Keratinocyte (primary cell): ENCODE measurements at places on chromosomes 16 and 17. TPM values are rescaled to one million over a fixed set of nuclear protein-coding genes. Genes with fewer than 3 reads are reported as not detected.
A peak's percentile ranks its signal among the peaks of the same experiment; 100 is the strongest.

DNA sequence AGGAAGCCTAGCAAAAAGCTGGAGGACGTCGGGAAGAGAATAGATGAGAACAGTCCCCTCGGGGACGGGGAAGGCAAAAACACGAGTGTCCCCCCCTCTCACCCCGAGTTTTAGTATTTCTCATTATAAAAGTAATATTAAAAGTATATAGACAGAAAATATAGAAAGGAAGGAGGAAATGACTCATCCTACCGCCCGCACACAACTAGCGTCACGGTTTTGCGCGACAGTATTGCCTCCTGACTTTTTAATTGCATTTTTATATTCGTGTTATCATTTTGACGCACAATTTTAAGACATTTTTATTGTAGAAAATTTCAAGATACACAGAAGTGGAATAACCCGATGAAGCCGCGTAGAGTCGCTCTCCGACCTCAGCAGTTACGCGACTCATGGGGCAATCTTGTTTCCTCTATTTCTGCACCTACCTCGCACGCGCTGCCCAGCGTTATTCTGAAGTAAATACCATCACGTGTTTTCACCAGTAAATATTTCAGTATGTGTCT lies 652 bp upstream of the SLC25A19 start:
- no peak for DNase-seq

- no peak for DNase-seq
These were observed 6.9 kb downstream of the GOT2 start for GRCh38 chr16:58727028-58727781.

- no peak for DNase-seq
These were observed 3.3 kb upstream of the CA7 start for GRCh38 chr16:66840883-66841282.

GRCh38 chr17:13920413-13920812 lies 148.9 kb upstream of the COX10 start:
- no peak for DNase-seq

INCA1 gene
- 0.21 to 0.39 TPM (median 0.26 TPM) in 3 replicates for polyA plus RNA-seq

DNA sequence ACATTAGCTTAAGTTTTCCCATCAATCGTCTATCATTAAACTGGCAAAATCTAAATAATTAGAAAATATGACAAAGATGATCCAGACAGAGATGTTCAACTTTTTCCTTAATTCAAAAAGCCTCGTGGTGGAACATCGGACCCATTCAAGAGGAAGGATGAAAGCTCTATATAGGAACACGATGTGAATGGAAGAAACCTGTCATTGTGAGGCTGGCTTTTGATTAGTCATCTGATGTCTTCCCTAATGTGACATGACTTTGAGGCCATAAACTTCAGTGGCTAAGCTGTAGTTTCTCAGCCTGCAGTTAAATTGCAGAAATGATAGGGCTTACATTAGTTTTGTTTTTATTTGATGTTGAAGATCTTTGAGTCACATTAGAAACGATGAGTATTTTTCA lies 1.0 kb downstream of the AMZ2 start:
- no peak for DNase-seq

- DNase-seq = no peak
These were observed 17.9 kb upstream of the CD300E start for GRCh38 chr17:74641224-74641957.

DNA sequence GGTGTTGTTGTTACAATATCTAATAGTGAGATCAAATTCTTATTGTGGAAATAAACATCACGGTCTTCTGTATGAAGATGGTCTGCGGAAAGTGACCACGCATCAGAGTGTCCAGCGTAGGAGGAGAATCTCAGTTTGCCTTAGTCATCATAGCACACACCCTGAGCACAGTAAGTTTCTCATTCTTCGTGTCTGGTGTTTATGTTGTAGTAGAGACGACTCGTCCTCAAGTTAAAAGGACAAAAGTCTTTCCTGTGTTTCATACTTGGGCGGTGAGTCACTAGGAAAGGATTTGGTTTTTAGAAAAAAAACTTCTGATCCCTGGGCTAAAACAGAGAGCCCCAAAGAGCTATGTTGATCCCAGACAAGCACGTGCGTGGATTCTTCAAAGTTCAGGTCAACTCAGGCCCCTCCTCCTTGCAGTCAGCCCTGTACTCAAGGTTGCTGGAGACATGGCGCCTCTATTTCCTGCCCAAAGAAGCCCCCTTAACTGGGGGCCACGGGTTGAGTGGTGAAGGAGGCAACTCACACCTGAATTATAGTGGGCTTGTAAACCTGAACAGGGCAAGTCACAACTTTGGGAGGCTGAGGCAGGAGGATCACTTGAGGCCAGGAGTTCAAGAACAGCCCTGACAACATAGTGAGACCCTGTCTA lies 170.4 kb downstream of the ZFHX3 start:
- peak; percentile 63 for DNase-seq

MPG gene
- polyA plus RNA-seq = 22.7 to 46.8 TPM (median 26.9 TPM) in 3 replicates

MPHOSPH6 gene
- 38.2 to 76.1 TPM (median 56.2 TPM) in 3 replicates for polyA plus RNA-seq

GRCh38 chr16:11915114-11915643 lies 577 bp downstream of the GSPT1 start:
- DNase-seq = no peak

JUP gene
- polyA plus RNA-seq = 152 to 261 TPM (median 192 TPM) in 3 replicates

GRCh38 chr16:55283812-55284717 lies 39.9 kb upstream of the IRX6 start:
- no peak for DNase-seq

DNA sequence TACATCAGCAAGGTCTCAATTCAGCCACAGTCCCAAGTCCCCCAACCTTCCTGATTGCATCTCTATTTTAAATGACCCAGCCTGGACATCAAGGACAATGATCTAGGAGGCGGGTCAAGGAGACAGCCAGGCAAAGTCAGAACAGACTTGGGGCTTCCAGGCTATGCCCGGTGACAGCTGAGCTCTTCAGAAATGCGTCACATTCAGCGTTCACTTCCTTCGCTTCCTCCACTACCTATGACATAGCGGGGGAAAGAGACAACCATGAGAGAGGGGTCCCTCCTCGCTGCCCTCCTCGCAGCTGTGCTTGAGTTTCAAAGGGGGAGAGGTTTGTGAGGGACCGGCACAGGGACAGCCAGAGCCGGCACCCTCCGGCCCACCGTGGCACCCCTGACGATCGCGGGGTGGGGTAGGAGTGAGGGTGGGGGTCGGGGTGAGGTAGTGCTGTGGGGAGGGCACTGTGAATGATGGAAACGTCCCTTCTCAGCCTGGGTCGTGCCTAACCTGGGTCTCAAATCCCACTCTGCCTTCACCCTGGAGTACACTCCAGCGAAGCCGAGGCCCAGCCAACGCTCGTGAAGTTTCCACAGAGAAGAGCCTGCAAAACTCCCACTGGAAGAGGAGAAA lies 12.3 kb upstream of the LGALS3BP start:
- DNase-seq = no peak

- no peak for DNase-seq
These were observed 89.2 kb upstream of the CACNG3 start for GRCh38 chr16:24166661-24167528.

GOT2 gene
- polyA plus RNA-seq = 46.2 to 174 TPM (median 99.2 TPM) in 3 replicates

GRCh38 chr16:9840761-9841665 lies 341.2 kb downstream of the GRIN2A start:
- DNase-seq = no peak

GRCh38 chr17:57968456-57968855 lies 13.2 kb upstream of the CUEDC1 start:
- DNase-seq = no peak

DNA sequence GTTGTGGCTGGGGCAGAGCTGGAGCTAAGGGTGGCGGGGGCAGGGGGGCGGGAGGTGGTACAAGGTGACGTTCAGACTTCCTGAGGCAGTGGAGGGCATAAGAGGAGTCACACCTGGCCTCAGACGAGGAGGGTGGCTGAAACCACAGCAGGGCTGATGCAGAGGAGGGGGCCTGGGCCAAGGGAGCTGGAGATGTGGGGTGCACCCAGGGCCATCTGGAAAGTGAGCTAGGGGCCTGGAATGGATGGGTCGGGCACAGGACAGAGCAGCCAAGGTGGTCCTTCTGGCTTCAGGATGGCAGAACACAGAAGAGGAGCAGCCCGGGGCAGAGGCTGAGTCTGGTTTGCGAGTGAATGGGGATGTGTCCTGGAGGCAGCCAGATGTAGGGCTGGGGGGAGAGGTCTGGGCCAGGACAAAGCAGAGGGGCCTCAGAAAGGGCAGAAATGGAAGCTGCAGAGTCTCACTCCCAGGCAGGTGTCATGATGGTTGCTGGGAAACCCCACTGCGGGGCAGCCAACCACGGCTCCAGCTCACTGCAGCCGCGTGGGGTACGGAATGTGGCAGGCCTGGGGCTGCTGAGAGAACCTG lies 57.6 kb downstream of the PRMT7 start:
- DNase-seq = no peak

DNA sequence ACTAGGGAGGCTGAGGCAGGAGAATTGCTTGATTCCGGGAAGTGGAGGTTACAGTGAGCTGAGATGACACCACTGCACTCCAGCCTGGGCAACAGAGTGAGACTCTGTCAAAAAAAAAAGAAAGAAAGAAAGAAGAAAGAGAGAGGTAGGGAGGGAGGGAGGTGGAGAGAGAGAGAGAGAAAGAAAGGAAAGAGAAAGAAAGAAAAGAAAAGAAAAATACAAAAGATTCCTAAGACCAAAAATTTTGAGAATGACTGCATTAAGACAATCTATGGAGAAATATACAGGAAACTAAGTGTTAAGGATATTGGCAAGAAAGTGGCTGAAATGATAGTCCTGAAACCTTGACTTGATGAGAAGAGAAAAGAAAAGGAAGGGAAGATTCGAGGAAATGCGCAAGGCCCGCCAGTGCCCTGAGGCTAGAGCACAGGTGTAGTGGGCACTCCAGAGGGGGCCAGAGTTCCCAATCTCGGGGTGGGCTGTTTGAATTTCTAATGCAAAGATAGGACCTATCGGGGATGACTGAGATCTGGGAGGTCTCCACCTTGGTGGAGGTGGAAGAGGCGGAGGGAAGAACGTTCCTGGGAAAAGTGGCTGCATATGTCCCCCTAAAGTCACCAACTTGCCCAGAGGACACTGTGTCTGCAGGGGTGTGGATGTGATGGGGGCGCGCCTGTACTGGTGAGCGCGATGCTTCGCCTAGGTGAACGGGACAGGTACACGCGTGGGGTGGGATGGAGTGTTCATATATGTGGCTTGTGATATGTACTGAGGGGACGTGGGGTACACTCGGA lies 654 bp upstream of the SCNN1B start:
- DNase-seq = no peak

DNA sequence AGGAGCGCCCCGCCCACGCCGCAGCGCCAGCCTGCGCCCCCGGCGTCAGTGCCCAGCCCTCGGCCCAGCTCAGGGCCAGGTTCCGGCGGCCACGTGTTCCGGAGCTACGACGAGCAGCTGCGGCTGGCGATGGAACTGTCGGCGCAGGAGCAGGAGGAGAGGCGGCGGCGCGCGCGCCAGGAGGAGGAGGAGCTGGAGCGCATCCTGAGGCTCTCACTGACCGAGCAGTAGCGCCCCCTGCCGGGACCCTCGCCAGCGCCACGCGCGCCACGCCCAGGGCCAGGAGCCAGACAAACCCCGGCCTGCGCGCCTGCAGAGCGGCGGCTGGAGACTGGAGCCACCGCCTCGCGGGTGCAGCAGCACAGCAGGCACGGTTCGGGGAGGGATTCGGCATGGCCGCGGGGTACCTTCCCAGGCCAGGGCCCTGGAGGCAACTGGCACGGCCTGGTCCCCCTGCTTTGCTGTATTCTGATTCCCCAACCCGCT lies 9.3 kb downstream of the CORO6 start:
- no peak for DNase-seq

DNA sequence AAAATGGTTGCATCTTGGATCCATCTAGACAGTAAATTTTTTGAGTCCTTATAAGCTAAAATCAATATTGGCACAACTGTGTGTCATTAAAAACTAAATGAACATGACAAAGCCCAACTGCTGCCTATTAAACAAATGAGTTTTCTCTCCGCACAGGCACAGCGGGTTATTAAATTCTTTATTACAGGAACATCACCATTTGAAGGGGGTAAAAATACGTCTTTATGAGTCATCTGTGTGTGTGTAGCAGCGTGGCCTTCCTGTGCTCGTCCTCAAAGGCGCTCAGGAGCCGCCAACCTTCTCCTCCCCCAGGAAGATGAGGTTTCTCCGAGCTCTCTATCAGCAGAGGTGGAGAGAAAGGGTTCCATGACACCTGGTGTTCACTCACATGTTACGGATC lies 62.6 kb upstream of the SDK2 start:
- no peak for DNase-seq

- DNase-seq = no peak
These were observed 40.7 kb downstream of the RGS9 start for GRCh38 chr17:65177901-65178300.

- no peak for DNase-seq
These were observed 29.9 kb downstream of the CFAP20 start for GRCh38 chr16:58099097-58099955.

KRTAP1-5 gene
- 0.05 to 0.23 TPM (median 0.08 TPM) in 3 replicates for polyA plus RNA-seq

LGALS3BP gene
- polyA plus RNA-seq = 53.0 to 137 TPM (median 97.1 TPM) in 3 replicates

GRCh38 chr17:31373150-31374093 lies 18.1 kb upstream of the RAB11FIP4 start:
- DNase-seq = no peak

ZFPM1 gene
- 0.42 to 0.56 TPM (median 0.54 TPM) in 3 replicates for polyA plus RNA-seq

DNA sequence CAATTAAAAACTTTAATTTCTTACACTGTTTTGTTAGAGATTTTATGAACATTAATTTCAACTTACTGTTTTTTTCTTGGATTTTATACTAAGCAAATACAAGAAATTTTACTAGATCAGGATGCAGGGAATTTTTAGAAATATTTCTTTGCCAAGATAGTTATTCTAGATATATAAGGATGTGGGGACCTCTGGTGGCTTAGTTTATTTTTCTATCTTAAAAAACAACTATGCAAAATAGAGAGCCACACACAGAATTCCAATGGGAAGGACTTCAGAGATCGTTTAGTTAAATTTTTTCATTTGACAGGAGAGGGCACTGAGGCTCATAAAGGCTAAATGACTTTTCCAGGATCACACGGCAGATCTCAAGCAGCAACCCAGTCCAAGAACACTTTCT lies 23.0 kb upstream of the CAPNS2 start:
- no peak for DNase-seq

DNA sequence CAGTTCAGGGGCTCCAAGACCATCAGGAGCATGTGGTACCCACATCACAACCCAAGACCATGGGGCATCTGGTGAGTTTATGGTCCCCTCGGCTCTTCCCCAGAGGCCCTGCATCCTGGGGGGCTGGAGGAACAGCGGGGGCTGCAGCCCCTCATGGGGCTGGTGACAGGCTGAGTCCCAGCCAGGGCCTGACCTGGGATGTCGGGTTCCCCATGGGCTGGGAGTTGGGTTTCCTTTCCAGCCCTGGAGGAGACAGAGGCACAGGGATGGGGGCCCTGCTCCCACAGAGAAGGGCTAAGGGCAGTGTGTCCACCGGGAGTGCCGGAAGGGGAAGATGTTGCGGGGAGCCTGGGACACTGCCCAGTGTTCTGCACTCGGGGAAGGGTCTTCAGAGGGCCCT lies 82.4 kb downstream of the GOSR1 start:
- no peak for DNase-seq

PRKAR1A gene
- 149 to 212 TPM (median 176 TPM) in 3 replicates for polyA plus RNA-seq
